ENCODE measurements at places on chromosomes 6 and 20.

DNA sequence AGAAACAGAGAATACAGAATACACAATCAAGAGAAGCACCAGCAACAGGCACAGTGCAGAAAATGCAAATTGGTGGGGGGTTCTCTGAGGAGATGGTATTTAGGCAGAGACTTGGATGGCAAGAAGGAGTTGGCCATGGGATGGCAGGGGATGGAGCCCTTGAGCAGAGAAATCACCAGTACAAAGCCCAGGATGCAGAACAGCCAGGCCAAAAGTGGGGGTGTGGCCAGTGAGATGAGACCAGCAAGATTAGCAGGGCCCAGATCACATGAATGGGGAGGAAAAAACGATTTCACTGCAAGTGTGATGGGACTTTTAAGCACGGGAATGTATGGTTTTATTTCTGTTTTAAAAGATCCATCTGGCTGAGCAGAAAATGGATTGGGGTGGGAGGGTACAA is 63.4 kb downstream of the TRAM2 start:
- no peak for DNase-seq

DNA sequence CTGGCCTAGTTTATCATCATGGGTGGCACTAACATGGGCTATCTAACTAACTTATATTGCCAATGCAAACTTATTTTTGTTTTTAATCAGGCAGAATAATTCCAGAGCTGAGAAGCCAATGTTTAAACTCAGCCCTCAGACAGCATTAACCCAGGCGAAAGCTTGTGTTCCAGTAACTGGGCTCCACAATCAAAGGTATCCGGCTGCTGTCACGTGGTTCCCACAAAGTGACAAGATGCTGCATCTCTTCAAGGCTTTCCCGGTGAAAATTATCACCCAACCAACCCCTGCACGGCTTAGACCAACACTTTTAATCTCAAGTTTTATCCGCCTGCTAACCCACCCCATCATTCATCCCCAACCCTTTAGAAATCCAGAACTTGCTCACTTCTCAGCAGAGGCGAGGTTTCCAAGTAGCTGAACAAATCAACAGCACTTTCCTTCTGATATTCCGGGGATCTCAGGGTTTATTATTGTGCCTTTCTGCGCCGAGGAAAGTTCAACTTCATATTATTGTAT is 885 bp downstream of the MTCL3 start:
- DNase-seq, result no peak

- DNase-seq, result no peak
Measured at GRCh38 chr6:81128671-81129070, 623.8 kb downstream of the TENT5A start.

GRCh38 chr6:1311400-1312202 is at the start of gene FOXQ1:
Gene FOXQ1, plus strand, starts transcription at chr6:1312098. Its CDS starts 607 bp downstream, at chr6:1312705.
- DNase-seq, result no peak

DNA sequence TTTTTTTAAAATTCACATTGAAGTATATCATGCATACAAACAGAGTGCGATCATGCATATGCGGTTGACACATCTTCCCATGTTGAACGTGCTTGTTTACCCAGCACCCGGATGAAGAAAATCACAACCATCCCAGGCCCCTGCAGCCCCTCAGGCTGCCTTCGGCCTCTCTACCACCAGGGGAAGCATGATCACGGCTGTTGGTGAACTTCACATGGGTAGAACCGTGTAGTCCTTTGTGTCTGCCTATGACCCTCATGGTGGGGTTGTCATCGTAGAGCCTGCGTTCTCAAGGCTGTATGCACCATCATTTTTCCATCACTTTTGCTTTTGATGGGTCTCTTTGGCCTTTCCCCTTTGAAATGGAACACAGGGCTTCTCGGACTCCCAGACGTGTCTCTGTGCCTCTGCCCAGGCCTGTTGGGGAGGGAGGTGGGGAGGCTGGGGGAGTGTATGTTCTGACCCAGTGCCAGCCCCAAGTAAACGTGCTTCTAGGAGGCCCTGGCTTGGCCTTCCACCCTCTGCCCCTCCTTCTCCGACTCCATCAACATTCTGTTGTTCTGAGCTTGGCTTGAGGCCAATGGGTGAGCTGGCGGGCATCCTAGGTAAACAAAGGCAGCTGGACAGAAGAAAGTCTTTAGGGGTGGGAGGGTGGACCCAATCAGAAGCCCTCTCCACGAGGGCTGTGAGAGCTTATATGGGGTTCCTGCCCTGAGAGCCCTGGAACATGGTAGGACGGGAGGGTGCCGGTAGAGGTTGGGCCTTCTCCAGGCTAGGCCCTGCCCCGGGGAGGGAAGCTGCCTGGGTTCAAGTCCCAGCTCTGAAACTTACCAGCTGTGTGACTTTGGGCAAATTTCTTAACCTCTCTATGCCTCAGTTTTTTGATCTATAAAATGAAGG is 39.7 kb downstream of the TGM2 start:
- peak; percentile 40 for DNase-seq

DNA sequence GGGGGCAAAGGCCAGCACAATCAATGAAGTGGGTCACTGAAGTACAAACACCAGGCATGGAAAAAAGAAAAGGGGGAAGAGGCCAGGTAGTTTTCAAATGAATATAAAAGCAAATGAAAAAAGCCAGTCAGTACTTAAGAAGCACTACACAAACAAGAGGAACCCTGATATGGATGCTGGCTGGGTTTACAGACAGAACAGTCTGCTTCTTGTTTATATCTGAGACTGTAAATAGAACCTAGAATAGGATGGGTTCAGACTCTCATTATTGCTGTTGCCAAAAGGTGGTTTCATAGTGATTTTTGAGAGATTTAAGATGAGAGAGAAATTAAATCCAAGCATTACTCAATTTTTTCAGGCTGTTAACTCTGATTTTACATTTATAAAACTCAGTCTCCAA is 24.1 kb downstream of the USP45 start:
- no peak for DNase-seq

DNA sequence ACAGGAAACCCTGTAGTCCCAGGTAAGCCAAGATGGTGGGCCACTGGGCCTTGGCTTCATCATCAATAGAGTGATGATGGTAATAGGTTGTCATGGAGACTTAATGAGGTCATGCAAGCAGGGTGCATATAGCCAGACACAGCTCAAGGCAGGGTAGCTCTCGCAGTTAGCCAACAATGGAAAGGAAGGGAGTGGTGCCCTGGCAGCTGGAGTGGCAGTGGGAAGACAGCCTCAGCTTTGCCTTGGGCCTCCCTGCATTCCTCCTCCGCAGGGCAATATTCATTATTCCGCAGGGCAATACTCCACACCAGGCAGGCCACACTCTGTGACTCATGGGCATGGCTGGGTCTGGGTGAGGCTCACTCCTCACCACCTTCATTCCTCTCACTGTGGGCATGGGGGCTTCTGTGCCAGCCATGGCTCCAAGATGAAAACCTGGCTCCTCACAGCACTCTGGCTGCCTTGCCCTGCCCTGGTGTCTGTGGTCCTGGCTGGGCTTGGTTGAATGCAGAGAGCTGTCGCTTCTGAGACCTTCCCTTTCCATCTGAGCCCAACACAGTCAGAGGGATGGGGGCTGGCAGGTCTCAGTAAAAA is 163.1 kb upstream of the PMEPA1 start:
- DNase-seq, result no peak

DNA sequence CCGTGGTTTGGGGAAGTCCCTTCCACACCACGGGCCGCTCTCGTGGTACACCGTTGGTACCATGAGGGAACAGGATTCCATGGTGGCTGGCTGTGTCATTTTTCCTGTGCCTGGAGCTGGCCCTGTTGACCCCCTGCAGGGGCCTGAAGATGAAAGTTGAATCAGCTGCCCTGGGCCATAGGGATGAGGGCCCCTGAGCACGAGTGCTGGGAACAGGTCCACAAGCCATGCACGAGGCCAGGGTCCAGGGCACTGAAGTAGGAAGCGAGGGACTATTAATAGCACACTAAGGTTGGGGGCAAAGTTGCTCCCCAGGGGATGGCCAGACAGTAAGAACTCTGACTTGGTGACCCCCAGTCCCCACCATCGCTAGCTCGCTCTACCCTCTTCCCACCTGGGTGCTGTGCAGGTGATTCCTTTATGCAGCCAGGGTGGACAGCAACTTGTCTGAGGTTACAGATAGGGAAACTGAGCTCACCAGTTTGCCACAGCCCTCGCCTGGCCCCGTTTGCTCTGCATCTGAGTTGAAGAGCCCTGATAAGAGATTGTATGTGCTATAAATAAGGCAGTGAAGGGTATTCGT is 46.6 kb downstream of the SLC13A3 start:
- DNase-seq, result no peak

DNA sequence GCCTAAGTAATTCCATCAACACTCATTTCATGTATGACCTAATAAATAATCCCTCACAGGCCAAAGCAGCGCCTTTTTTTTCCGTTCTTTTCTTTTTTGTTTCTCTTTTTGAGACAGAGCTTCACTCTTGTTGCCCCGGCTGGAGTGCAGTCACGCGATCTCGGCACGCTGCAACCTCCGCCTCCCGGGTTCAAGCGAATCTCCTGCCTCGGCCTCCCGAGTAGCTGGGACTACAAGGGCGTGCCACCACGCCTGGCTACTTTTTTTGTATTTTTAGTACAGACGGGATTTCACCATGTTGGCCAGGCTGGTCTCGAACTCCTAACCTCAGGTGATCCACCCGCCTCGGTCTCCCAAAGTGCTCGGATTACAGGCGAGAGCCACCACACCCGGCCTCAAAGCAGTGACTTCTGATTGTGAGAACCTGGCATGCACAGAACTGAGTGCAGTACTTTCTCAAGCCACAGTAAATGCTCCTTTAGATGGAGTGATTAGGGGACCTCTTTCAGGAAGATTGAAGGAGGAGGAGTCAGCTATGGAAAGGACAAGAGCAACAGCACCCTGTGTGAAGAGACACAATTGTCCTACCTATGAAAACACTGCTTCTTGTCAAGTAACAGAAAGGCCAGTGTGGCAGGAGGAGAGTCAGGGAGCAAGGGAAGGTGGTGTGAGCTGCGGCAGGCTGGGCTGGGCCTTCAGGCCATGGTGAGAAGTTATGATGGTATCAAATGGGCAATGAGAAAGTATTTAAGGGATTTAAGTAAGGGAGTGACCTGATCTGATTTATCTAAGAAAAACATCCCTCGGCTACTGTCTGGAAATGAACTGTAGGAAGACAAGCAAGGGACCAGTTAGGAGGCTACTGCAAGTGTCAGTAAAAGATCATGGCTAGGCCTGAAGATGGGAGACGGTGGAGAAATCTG is 1.7 kb upstream of the SCAF8 start:
- no peak for DNase-seq

DNA sequence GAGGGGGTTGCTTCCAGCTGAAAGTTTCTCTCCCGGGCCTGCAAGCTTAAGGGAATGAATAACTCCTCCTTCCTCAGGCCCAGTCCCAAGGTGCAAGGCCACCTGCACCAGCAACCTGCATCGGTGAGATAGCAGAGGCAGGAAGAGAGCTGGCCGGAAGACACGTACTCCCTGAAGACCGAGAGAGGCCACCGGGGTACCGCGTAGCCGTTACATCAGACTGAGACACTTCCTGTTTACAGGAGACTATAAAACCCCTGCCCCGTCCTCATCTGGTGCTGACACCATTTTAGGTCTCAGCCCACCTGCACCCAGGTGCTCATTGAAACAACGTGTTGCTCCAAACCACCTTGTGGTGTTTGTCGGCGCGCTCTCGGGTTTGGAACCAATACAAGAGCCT is 60.5 kb upstream of the PRND start:
- no peak for DNase-seq

DNA sequence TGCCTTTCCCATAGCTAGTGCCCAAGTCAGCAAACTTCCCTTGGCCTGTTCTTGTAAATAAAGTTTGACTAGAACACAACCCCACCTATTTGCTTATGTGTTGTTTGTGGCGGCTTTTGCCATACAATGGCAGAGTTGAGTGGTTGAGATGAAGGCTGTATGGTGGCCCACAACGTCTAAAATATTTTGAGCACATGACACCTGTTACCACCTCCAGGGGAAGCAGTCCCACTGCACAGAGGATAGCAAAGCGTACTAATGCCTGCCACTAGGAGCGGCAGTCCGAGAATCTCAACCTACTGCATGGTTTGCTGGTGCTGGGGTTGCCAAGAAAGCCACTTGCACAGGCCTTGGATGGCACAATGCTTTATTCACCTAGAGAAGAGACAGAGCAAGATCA is 58.6 kb downstream of the TGM2 start:
- no peak for DNase-seq

GRCh38 chr20:48791014-48791413 is 36.8 kb downstream of the PREX1 start:
- no peak for DNase-seq

GRCh38 chr6:112983713-112984261 is 636.7 kb downstream of the RFPL4B start:
- DNase-seq, result no peak

- no peak for DNase-seq
Measured at GRCh38 chr6:132734694-132735236, 20.9 kb upstream of the VNN1 start.

GRCh38 chr20:35447082-35447789 is 8.2 kb upstream of the CEP250 start:
- peak; percentile 81 for DNase-seq

DNA sequence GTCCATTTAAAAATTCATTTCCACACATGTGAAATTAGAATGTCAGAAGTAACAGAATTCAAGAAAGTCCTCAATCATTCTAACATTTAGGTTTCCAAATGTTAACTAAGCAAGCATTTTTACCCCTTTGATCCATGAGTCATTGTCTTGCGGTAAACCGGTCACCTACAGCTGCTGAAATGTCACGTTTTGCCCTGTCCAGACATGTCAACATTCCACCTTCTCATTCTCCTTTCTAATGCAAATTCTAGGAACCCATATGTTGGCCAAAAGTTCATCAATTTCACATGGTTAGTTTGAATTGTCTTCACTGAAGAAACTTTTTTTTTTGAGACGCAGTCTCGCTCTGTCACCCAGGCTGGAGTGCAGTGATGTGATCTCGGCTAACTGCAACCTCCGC is 117.2 kb downstream of the IPCEF1 start:
- no peak for DNase-seq

DNA sequence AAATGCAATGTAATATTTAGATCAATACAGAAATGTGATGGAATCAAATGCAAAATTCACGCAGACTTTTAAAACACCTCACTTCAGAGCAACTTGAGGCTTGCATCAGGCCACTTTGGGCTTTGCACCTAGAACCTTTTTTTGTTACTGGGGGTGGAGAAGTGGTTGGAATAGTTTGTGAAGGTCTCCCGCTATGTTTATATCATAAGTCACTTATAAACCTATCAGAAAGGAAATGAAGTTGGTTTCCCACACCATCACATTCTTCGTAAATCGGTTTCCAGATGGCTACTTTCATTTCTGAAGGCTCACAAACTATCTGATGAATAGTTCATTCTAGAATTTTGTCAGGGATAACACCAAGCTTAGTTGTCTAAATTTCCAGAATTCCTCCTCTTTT is 74.8 kb downstream of the PKHD1 start:
- no peak for DNase-seq

DNA sequence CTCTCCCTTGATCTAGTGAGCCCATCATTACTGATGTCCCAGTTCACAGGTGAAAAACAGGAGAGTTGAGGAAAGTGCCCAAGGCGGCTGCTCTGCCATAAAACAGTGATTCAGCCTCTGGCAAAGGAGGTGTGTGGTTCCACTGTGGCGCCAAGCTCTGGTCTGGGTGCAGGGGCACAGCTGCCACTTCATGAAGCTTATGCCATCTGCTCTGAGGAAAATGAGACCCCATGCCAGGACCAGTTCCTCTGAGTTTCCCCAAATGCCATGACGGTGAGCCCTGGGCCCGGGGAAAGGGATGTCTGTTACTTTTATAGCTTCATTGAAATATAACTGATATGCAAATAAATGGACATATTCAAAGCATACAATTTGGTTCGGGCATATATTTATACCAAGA is 33.7 kb upstream of the ZBP1 start:
- DNase-seq, result no peak

All from fibroblast of skin of back (primary cell).